HCT116 (cell line): ENCODE measurements at places on chromosomes 7 and 10.

DNA sequence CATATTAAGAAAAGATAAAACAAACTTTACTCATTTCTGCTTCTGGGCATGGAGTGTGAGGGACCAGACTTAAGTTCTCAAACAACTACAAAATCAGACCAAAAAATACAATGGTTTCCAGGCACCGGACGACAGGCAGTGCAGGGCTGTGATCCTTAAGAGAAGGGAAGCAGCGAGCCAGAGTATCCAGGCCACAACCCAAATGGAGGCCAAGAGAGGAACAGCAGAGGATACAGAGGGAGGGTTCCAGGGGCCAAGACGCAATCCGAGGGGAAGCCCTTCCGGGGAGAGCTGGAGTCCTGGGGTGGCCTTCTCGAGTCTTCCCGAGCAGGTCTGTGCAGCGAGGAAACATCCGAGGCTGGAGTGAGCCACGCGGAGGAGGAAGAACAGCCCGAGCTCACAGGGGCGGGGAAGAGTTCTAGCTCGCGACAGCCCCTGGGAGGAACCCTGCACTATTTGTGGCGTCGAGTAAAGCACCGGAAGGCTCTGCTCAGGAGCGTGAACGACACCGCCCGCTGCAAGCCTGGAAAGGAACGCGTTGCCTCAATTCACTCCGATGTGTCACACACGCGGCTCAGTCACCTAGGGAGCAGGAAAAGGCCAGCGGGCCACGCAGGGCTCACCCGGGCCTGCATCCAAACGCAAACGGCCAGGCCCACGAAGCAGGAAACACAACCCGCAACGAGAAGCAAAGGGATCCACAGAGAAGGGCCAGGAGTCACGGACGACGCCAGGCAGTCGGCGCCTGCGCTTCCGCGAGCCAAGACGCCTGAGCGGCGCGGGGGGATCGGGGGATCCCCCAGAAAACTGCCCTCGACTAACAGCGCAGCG is 933 bp upstream of the RNF32 start:
- H3K27ac ChIP-seq: peak overlapping the region; percentile 54; the same call in 1 of the 2 replicates
- H3K4me1 ChIP-seq: peaks cover 19% of the 10 kb centered on the region
- no peaks in the 10 kb centered on the region for H3K27me3 ChIP-seq
- H3K36me3 ChIP-seq: no peaks in the 10 kb centered on the region
- DNase-seq: no peak

DNA sequence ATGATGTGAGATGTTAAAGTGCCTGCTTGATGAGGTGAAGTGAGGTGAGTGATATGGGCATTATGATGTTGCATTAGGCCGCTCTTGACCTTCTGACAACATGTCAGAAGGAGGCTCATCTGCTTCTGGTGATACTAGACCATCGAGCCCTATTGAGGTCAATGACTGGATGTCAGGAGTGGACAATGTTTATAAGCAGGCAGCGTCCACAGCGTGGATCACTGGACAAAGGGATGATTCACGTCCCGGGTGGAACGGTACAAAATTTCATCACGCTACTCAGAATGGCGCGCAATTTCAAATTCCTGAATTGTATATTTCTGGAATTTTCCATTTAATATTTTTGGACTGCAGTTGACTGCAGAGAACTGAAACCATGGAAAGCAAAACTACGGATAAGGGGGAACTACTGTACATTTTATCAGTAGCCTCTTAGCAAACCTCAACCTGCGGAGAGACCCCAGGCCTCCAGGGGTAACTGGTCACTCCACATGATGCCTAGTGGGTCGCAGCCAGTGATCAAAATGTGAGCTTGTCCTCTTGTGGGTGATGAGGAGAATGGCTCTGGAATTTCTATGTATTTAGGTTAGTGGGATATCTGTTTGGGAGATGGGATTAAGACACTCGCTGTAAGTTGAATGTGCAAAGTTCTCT is 5.7 kb upstream of the ZCCHC24 start:
- no peak overlapping the region for H3K27ac ChIP-seq
- H3K4me3 ChIP-seq: no peak overlapping the region
- no peaks in the 10 kb centered on the region for H3K36me3 ChIP-seq
- no peaks in the 10 kb centered on the region for H3K27me3 ChIP-seq
- H3K4me1 ChIP-seq: peaks cover 9% of the 10 kb centered on the region

- peaks cover 58% of the 10 kb centered on the region for H3K36me3 ChIP-seq
- H3K27me3 ChIP-seq: no peaks in the 10 kb centered on the region
- H3K4me3 ChIP-seq: no peak overlapping the region
- peak; percentile 43 for DNase-seq
- H3K4me1 ChIP-seq: no peaks in the 10 kb centered on the region
These were observed 50.8 kb downstream of the ZRANB1 start for GRCh38 chr10:124992462-124993344.

- DNase-seq: no peak
- H3K4me3 ChIP-seq: no peak overlapping the region
- H3K36me3 ChIP-seq: no peaks in the 10 kb centered on the region
- peaks cover 27% of the 10 kb centered on the region for H3K27me3 ChIP-seq
- H3K4me1 ChIP-seq: no peaks in the 10 kb centered on the region
These were observed 86.9 kb upstream of the ADAM12 start for GRCh38 chr10:126475074-126475691.

DNA sequence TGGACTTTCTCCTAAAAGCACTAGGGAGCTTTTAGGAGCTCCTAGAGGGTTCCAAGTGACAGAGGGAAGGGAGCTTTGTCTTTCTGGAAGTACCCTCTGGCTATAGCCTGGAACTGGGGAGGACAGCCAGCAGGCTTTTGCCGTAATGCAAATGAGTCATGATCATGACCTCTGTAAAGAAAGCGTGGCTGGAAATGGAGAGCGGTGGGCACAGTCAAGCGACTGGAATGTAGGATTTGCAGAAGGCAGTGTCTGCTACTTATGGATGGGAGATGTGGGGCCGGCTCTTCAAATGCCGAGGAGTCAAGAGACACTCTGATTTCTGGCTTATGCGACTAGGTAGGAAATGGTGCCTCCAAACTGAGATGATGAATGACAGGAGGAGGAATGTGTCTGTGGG is 34.6 kb upstream of the PLPP4 start:
- DNase-seq: no peak
- no peaks in the 10 kb centered on the region for H3K4me1 ChIP-seq
- H3K27ac ChIP-seq: no peak overlapping the region
- no peak overlapping the region for H3K4me3 ChIP-seq
- peaks cover 22% of the 10 kb centered on the region for H3K27me3 ChIP-seq
- no peaks in the 10 kb centered on the region for H3K36me3 ChIP-seq

GRCh38 chr10:72367301-72367960 is 12.7 kb upstream of the DNAJB12 start:
- H3K36me3 ChIP-seq: no peaks in the 10 kb centered on the region
- H3K27ac ChIP-seq: no peak overlapping the region
- no peak overlapping the region for H3K4me3 ChIP-seq

- no peaks in the 10 kb centered on the region for H3K4me1 ChIP-seq
- no peak overlapping the region for H3K27ac ChIP-seq
- H3K36me3 ChIP-seq: no peaks in the 10 kb centered on the region
- no peak overlapping the region for H3K4me3 ChIP-seq
- DNase-seq: peak; percentile 49
These were observed 10.5 kb downstream of the LSM5 start for GRCh38 chr7:32479574-32480200.

DNA sequence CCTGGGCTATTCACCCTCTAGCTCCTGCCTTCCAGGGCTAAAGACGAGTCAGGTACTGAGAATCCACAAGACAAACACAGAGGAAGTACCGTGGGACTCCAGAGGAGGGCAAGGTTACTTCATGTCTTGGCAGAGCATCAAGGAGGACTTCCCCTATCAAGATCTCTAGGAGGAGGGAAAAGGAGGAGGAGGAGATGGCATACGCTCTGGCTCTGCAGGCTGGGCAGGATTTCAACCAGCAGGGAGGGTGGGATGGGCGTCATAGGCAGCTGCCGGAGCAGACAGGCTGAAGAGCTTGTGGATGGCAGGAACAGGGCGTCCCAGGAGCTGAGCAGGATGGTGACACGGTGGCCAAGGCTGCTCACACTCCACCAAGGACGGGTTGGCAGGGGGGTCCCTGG is 21.3 kb downstream of the MDH2 start:
- H3K27me3 ChIP-seq: no peaks in the 10 kb centered on the region
- no peak overlapping the region for H3K4me3 ChIP-seq
- no peak overlapping the region for H3K27ac ChIP-seq
- peaks cover 10% of the 10 kb centered on the region for H3K4me1 ChIP-seq

- no peak overlapping the region for H3K4me3 ChIP-seq
- H3K27me3 ChIP-seq: no peaks in the 10 kb centered on the region; the same call in 1 of the 2 replicates
- no peaks in the 10 kb centered on the region for H3K36me3 ChIP-seq
- H3K27ac ChIP-seq: no peak overlapping the region
- no peaks in the 10 kb centered on the region for H3K4me1 ChIP-seq
These were observed 87.1 kb downstream of the DYNC1I1 start for GRCh38 chr7:95859429-95859828.

DNA sequence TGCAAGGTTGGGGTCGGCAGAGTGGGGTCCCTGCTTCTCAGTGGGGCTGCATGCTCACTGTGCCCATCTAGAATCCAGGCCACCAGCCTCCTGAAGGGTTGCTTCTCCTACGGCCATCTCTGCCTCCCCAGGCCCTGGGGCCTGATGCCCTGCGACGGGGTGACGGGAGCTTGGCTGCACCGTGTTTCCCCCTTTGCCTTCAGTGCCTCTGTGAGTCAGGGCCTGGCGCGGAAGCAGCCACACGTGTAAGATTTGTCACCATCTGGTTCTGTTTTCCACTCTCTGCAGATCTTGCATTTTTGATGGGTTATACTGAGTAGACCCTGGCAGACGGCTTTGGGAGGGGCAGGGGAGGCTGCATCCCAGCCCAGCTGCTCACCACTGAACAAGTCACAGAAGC is 7.2 kb downstream of the ADAMTS14 start:
- H3K27ac ChIP-seq: no peak overlapping the region
- H3K4me3 ChIP-seq: no peak overlapping the region
- no peak for DNase-seq

DNA sequence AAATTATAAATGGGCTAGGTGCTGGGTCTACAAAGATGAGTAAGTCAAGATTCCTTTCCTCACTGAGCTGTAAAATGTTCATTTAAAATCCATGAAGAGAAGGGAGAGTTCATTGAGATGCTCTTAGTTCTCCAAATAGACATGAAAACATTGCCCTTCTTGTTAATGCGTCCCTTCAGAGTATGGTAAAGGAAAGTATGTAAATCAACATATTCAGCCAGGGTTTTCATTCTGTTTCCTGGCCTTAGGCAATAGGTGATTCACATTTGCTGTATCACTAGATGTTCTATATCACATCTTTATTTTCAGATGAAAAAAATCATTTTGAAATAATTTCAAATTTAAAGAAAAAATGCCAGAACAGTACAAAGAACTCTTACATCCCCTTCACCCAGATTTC is 5.4 kb downstream of the ANKIB1 start:
- peaks cover 20% of the 10 kb centered on the region for H3K4me1 ChIP-seq
- H3K27me3 ChIP-seq: no peaks in the 10 kb centered on the region
- H3K36me3 ChIP-seq: no peaks in the 10 kb centered on the region
- DNase-seq: no peak

DNA sequence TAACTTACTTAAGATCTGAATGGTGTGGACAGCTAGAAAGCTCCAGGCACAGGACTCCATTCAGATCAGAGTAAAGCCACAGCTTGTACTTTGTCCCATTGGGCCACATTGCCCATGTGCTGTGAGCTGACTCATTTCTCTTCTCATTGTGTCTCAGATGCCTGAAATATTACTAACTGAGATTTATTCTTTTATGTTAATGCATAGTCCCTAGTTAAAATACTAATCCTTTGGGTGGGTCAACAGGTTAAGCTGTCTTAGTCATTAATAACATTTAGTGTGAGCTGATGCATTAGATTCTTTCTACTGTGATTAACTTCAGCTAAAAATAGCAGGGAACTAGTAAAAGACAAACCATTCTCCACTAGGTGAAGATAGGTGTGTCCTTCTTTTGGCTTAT is 104.7 kb upstream of the ARMC3 start:
- H3K36me3 ChIP-seq: no peaks in the 10 kb centered on the region
- peaks cover 59% of the 10 kb centered on the region for H3K4me1 ChIP-seq
- H3K27ac ChIP-seq: peak overlapping the region; percentile 97
- peak; percentile 95 for DNase-seq

- no peaks in the 10 kb centered on the region for H3K4me1 ChIP-seq
- no peak overlapping the region for H3K27ac ChIP-seq
- H3K36me3 ChIP-seq: no peaks in the 10 kb centered on the region
These were observed 58.9 kb downstream of the PRKAR2B start for GRCh38 chr7:107103369-107103768.

DNA sequence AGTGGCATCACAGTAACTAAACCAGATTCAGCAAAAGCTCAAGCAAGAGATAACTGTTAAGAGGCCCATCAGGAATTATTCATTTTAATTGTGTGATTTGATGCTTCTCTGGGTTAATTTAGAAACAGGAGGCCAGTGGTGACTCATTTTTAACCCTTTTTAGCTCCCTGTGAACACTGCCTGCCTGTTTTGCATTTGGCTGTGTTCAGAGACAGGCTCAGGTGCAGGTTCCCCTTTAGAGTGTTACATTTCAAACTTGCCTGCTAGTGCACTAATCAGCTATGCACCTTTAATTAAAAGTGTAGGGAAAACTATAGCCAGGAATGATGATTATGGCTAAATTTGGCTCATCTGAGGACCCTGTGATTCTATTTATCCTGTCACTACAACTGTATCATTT is 6.5 kb downstream of the STAMBPL1 start:
- H3K36me3 ChIP-seq: no peaks in the 10 kb centered on the region
- H3K27me3 ChIP-seq: no peaks in the 10 kb centered on the region
- no peak for DNase-seq
- no peak overlapping the region for H3K27ac ChIP-seq

GRCh38 chr7:52088008-52088901 is 771.6 kb upstream of the COBL start:
- no peak for DNase-seq
- no peaks in the 10 kb centered on the region for H3K27me3 ChIP-seq

DNA sequence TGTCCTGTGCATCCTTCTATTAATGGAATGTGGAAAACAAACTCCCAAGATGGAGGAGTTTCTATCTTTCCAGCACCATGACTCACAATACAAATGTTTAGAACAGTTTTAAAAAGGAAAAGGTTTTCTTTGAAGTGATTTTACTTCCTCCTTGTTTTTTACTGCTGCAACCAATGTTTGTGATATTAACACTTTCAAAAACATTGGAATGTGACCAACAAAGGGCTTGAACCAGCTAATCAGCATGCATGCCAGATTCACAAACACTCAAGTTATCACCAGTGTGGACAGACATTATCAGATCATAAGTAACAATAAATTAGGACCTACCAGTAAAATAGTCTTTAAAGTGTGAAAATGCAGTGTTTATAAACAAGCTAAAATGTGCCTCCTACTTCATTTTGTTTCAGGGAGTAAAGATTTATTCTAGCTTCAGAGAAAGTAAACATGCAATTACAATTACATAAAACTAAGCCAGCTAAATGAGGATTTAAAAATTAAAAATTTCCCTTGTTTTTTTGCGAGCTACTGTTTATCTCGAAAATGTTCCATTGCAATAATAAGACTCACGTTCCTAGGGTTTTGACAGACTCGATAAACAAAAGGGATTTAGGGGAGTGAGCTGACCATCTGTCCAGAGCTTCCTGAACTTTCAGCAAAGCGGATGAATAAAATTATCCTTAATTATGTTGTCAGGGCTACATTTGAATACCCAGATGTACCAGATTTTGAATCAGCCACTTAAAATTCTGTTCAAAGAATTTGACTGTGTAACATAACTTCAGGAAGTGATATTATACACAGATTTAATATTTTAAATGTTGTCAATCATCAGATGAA is 29.8 kb downstream of the CPVL start:
- no peak overlapping the region for H3K27ac ChIP-seq
- peaks cover 20% of the 10 kb centered on the region for H3K4me1 ChIP-seq
- no peak for DNase-seq
- H3K27me3 ChIP-seq: no peaks in the 10 kb centered on the region
